ENCODE measurements at places on chromosomes 1 and 21. TPM values are rescaled to one million over a fixed set of nuclear protein-coding genes. Genes with fewer than 3 reads are reported as not detected.

TXNIP gene
- total RNA-seq, result 32.2 TPM

PDC gene
- not detected for total RNA-seq

TRAPPC10 gene
- total RNA-seq, result 34.0 TPM

OR2L3 gene
- total RNA-seq, result not detected

CHAF1B gene
- 8.2 TPM for total RNA-seq

DENND2D gene
- 0.36 TPM for total RNA-seq

MEX3A gene
- total RNA-seq, result 8.3 TPM

TGFB2 gene
- 2.8 TPM for total RNA-seq
